ENCODE measurements at places on chromosomes 2 and 18. TPM values are rescaled to one million over a fixed set of nuclear protein-coding genes. Genes with fewer than 3 reads are reported as not detected.

GRCh38 chr18:62448426-62448825, 74.4 kb upstream of the ZCCHC2 start:
- no peaks in the 10 kb centered on the region for H3K27me3 ChIP-seq
- DNase-seq: no peak
- H3K36me3 ChIP-seq: no peaks in the 10 kb centered on the region
- H3K4me1 ChIP-seq: no peaks in the 10 kb centered on the region
- no peak overlapping the region for H3K4me3 ChIP-seq

- H3K27me3 ChIP-seq: no peaks in the 10 kb centered on the region
- H3K36me3 ChIP-seq: no peaks in the 10 kb centered on the region
- H3K27ac ChIP-seq: no peak overlapping the region
- no peak for DNase-seq
Observed at GRCh38 chr2:220811952-220812570, 760.0 kb downstream of the EPHA4 start.

DNA sequence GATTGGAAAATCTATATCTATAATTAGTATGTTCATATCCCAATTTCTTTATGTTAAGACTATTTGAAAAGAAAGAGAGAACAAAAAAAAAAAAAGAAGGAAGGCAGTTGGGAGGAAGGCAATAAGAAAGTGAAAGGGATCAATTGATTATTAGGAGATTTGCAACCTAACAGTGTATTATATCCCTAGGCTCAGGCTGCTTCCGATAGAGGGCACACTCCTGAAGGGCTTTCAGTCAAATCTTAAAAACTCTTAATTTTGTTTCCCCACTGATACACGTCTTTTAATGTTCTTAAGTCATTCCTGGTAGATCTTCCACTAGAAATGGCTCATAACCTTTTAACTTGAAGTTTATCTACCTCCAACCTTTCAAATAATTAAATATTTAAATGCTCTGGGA, 763.9 kb downstream of the BCL11A start:
- no peak overlapping the region for H3K27ac ChIP-seq
- H3K4me1 ChIP-seq: no peaks in the 10 kb centered on the region
- H3K27me3 ChIP-seq: no peaks in the 10 kb centered on the region
- H3K4me3 ChIP-seq: no peak overlapping the region

DNA sequence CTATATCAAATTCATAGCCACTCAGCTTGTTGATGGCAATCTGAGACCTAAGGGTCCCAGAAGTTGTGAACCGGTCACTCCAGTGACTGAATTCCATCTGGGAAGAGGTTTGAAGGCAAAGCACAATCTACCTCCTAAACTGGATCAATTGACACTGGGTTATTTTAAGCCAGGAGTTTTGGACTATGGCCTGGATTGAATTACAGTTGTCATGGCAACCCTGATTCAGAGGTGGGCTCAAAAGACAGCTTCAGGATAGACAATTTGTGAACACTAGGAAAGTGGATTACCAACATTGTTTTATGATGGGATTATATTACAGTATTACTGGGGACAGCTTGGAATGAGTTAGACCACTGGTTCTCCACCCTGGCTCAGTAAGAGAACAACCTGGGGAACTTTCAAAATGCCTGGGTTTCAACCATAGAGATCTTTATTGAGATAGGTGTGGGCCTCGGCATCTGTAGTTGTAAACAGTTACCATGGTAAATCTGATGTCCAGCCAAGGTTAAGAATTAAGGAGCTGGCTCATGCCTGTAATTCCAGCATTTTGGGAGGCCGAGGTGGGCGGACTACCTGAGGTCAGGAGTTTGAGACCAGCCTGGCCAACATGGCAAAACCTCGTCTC, 58.8 kb downstream of the MFSD6 start:
- H3K4me1 ChIP-seq: peaks cover 23% of the 10 kb centered on the region
- no peaks in the 10 kb centered on the region for H3K27me3 ChIP-seq
- H3K4me3 ChIP-seq: no peak overlapping the region
- DNase-seq: no peak

- H3K4me1 ChIP-seq: no peaks in the 10 kb centered on the region
- H3K36me3 ChIP-seq: no peaks in the 10 kb centered on the region
- DNase-seq: no peak
- H3K4me3 ChIP-seq: no peak overlapping the region
- H3K27me3 ChIP-seq: no peaks in the 10 kb centered on the region
- no peak overlapping the region for H3K27ac ChIP-seq
Observed at GRCh38 chr18:4807604-4808293, 352.6 kb upstream of the DLGAP1 start.

GRCh38 chr2:216486271-216486670, 12.4 kb upstream of the RPL37A start:
- no peak overlapping the region for H3K27ac ChIP-seq
- DNase-seq: no peak
- no peaks in the 10 kb centered on the region for H3K36me3 ChIP-seq
- no peak overlapping the region for H3K4me3 ChIP-seq
- H3K27me3 ChIP-seq: no peaks in the 10 kb centered on the region

DNA sequence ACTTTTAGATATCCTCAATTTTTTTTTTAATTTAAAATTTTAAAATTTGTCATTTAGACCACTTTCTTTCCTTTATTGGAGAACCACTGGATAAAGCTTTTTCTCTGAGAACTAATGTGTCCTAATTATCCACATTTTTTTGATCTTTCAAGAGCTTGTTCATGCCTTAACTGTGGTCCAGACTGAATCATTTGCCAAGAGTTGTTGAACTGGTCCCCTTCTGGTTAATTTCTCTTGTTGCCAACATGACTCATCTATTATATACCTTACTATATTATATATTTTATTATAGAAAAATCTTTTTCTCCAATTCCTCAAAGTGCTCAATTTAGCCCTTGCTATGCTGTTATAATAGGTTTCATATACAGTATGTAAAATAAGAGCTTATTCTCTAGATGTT, 53.1 kb upstream of the TMEM87B start:
- H3K27me3 ChIP-seq: no peaks in the 10 kb centered on the region
- no peak overlapping the region for H3K27ac ChIP-seq
- no peaks in the 10 kb centered on the region for H3K36me3 ChIP-seq
- H3K4me3 ChIP-seq: no peak overlapping the region
- no peak for DNase-seq

DNA sequence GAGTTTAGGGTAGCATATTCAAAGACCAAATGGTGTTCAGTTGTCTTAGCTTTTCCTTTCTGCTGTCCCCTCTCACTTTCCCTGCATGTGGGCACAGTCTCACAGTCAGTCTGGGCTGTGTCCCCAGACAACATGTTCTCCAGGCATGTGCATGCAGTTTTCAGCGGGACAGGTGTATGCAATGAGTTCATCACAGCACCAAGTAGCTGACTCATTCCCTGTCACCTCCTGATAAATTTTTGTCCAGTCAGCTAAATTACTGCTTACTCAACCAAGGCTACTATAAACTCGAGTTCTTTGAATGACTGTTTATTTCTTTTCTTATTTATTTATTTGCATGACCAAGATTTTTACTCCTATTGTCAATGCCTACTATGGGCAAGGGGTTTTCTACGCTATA, 148.8 kb upstream of the CDH19 start:
- H3K36me3 ChIP-seq: no peaks in the 10 kb centered on the region
- H3K4me1 ChIP-seq: no peaks in the 10 kb centered on the region
- no peak overlapping the region for H3K4me3 ChIP-seq
- H3K27ac ChIP-seq: no peak overlapping the region
- DNase-seq: no peak

- H3K36me3 ChIP-seq: no peaks in the 10 kb centered on the region
- H3K27me3 ChIP-seq: no peaks in the 10 kb centered on the region
- no peak overlapping the region for H3K27ac ChIP-seq
- no peak overlapping the region for H3K4me3 ChIP-seq
- DNase-seq: no peak
Observed at GRCh38 chr2:161745866-161746614, 121.8 kb downstream of the SLC4A10 start.

DNA sequence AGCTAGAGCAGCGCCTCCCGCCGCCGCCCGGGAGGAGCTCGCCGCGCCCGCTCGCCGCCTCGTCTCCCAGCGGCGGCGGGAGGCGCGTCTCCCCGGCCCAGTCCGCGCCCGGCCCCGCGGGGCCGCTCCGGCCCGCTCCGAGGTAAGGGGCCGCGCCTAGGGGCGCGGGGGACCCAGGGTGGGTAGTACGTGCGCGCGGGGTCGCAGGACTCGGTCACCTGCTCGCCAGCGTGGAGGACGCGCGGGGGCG, 259 bp downstream of the NPAS2 start:
- DNase-seq: no peak
- no peaks in the 10 kb centered on the region for H3K27me3 ChIP-seq
- H3K27ac ChIP-seq: peak overlapping the region; percentile 40
- peak overlapping the region; percentile 80 for H3K4me3 ChIP-seq

- H3K4me3 ChIP-seq: no peak overlapping the region
- H3K4me1 ChIP-seq: no peaks in the 10 kb centered on the region
- no peak overlapping the region for H3K27ac ChIP-seq
Observed at GRCh38 chr2:159187106-159187505, 99.4 kb downstream of the WDSUB1 start.

- H3K4me1 ChIP-seq: no peaks in the 10 kb centered on the region
- H3K36me3 ChIP-seq: no peaks in the 10 kb centered on the region
- no peak overlapping the region for H3K4me3 ChIP-seq
- DNase-seq: no peak
- H3K27ac ChIP-seq: no peak overlapping the region
Observed at GRCh38 chr2:208939852-208940251, 484.0 kb upstream of the MAP2 start.

DNA sequence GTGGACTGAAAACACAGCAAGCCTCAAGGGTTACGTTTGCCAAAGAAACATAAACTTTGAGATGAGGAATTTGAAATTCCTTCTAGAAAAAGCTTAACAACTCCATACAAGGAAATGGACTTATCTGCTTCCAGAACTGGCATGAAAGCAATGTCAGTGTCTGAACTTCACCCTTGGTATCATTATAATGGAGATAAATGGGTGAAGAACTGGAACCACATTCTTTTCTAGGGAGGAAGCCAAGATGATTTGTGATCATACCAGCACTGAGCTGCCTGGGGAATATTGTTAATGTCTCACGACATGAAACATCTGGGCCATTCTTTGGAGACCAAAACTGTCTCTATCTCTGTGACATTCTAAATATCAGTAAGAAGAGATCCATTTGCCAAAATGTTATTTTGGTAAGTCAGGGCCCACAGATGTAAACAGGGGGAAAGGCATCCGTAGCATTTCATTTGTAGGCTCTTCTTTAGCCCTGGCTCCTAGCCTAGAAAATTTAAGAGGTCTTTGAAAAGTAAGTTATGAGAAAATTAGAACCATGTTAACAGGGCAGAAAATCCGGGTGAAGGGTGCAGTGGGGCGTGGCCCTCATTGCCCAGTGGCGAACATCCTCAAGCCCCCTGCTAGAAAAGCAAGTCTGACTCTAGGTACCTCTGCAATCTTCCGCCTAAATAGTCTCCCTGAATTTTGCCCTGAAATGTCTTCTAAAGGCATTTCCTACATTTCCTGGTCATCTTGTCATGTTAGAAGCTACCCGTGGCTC, 295.3 kb upstream of the EPAS1 start:
- no peak overlapping the region for H3K4me3 ChIP-seq
- H3K4me1 ChIP-seq: no peaks in the 10 kb centered on the region
- peak overlapping the region; percentile 11 for H3K27ac ChIP-seq
- H3K36me3 ChIP-seq: no peaks in the 10 kb centered on the region
- no peaks in the 10 kb centered on the region for H3K27me3 ChIP-seq
- DNase-seq: no peak

DNA sequence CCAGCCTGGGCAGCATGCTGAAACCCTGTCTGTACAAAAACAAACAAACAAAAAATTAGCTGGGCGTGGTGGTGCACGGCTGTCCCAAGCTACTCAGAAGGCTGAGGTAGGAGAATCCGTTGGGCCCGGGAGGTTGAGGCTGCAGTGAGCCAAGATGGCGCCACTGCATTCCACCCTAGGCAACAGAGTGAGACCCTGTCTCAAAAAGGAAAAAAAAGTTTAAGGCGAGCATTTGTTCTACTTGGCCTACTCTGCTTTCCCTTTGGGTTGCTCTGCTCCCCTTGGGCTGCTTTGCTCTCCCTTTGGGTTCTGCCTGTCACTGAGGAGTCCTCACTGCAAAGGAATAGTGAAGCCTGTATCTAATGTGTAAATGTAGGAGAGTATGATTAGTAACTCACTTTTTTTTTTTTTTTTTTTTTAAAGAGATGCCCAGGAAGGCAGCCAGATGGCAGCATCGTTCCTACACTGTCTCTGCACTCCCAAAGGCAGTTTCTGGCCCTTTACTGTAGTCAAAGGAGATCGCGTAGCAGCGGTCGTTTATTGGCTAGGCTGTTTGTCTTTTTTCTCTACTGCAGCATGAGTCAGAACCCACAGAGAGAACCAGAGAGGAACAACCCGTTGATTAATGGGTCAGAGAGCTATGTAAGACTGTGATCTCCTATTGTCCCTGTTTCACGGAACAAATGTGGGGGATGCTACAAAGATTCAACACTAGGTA, 118.3 kb upstream of the CWC22 start:
- peak; percentile 31 for DNase-seq
- H3K27ac ChIP-seq: no peak overlapping the region
- H3K4me3 ChIP-seq: no peak overlapping the region
- H3K27me3 ChIP-seq: no peaks in the 10 kb centered on the region
- H3K36me3 ChIP-seq: no peaks in the 10 kb centered on the region

The MPV17 gene
- 58.3 TPM for total RNA-seq

The HOXD13 gene
- 0.32 TPM for total RNA-seq

The C2orf66 gene
- not detected for total RNA-seq

The GALNT13 gene
- 0.40 TPM for total RNA-seq

The ARHGAP28 gene
- 1.9 TPM for total RNA-seq

Data from colonic mucosa (tissue), 4 donors.